ENCODE measurements at places on chromosomes 2 and 18.

- no peak for DNase-seq
Observed at GRCh38 chr2:49686897-49687442, 532.7 kb upstream of the FSHR start.

GRCh38 chr2:219641390-219642068 is 14.1 kb downstream of the SLC4A3 start:
- DNase-seq = no peak

DNA sequence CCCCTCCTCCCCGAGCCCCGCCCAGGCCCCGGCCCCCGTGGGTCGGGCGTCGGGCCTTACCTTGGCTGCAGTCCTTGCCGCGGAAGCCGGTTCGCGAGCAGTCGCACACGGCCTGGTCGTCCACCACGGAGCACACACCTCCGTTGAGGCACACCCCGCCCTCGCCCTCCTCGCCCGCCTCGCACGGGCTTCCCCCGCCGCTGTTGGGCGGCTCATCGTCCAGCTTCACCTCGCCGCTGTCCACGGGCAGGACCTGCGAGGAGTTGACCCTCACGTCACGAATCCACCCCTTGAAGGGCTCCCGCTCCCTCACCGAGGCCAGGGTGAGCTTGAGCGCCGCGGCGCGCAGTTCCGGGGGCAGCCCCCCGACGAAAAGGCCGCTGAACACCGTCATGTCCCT is 4.5 kb downstream of the NRXN1 start:
- DNase-seq = no peak

GRCh38 chr2:224957540-224958461 is 84.5 kb downstream of the DOCK10 start:
- no peak for DNase-seq

- no peak for DNase-seq
Observed at GRCh38 chr18:49486134-49486533, 900 bp downstream of the C18orf32 start.

DNA sequence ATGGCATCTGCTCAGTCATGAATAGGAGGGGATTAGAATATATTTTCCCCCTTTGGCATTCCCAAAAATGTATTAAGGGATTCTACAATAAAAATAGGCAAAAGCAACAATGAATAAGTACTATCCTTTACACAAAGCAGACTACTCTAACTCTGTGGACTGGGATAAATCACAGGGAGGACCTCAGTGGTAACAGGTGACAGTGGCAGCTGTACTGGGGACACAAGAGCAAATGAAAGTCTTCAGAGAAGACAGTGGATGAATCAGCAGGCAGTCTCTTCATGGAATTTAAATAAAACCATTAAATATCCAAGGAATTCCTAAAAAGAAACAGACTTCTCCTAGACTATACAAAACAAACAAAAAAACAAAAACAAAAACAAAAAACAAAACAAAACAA is 4.8 kb downstream of the CDH7 start:
- no peak for DNase-seq

- no peak for DNase-seq
Observed at GRCh38 chr2:86107031-86107430, 996 bp downstream of the PTCD3 start.

GRCh38 chr2:26245810-26246209 is 1.1 kb downstream of the HADHB start:
- no peak for DNase-seq

- no peak for DNase-seq
Observed at GRCh38 chr2:98473995-98474780, 29.5 kb downstream of the INPP4A start.

- DNase-seq = no peak
Observed at GRCh38 chr2:160608599-160608998, 115.0 kb upstream of the RBMS1 start.

Measured in stimulated activated CD8-positive, alpha-beta memory T cell treated with anti-CD3 and anti-CD28 coated beads, Interleukin-2, amount 100 ng/mL, for 1 hour (primary cell).